ENCODE measurements at places on chromosomes 7 and 10. TPM values are rescaled to one million over a fixed set of nuclear protein-coding genes. Genes with fewer than 3 reads are reported as not detected.

The CCDC136 gene
- total RNA-seq = 10.8 TPM

DNA sequence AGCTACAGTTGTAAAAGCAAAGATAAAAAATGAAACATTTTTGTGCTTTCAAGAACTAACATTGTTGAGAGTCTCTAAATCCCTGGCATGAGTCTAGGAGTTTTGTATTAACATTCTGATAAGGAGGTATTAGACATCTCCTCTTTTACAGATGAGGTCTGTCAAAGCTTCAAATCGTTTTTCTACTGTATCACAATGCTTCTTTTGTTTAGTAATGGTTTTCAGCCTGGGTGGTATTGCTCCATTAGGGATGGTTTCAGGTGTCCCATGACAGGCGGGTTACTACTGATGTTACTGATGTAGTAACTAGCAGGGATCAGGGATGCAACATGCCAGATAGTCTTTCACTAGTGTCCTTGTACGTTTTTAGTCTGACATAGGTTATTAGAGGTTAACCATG, 27.4 kb downstream of the STAM start:
- H3K27ac ChIP-seq = peak overlapping the region; percentile 35
- H3K36me3 ChIP-seq = peaks cover 5% of the 10 kb centered on the region
- H3K27me3 ChIP-seq = no peaks in the 10 kb centered on the region
- DNase-seq = no peak

GRCh38 chr10:71737001-71737833, 17.6 kb upstream of the C10orf105 start:
- no peaks in the 10 kb centered on the region for H3K4me1 ChIP-seq
- peaks cover 12% of the 10 kb centered on the region for H3K27me3 ChIP-seq
- H3K36me3 ChIP-seq = no peaks in the 10 kb centered on the region
- H3K27ac ChIP-seq = no peak overlapping the region

DNA sequence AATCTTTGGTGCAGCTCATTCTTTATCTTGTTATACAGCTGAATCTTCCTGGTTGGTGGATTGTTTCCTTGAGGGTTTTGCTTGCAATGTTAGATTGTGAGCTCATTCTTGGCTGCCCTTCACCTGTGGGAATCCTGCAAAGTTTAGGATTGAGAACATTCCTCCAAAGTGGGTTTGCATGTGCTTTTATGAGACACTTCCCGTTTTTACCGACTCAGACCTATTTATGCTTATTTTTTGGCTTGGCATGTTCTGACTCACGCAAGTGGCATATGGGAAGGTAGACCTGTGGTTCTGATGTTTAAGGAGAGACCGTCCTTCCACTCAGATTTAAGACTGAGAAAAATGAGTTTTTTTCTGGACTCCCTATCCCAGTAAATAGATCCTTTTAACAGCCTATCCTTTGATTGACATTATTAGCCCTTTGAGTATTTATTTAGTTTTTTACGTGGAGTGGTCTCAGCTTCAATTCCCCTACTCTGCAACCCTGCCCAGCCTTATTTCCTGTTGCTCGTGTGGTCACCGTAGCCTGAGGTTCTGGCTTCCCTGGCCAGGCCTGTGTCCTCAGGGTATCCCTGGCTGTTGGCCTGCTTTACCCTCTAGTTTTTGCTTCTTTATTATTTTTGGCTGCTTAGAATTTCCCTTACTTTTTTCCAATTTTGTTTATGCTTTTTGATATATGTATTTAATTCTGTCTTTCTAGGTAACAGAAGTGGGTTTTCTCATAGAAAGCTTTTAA, 13.4 kb upstream of the PRF1 start:
- no peak for DNase-seq
- peaks cover 23% of the 10 kb centered on the region for H3K27me3 ChIP-seq
- peaks cover 12% of the 10 kb centered on the region for H3K4me1 ChIP-seq
- no peak overlapping the region for H3K4me3 ChIP-seq
- H3K27ac ChIP-seq = peak overlapping the region; percentile 42

GRCh38 chr7:17031906-17032551, 150.2 kb upstream of the AGR3 start:
- no peak for DNase-seq
- no peaks in the 10 kb centered on the region for H3K36me3 ChIP-seq
- no peak overlapping the region for H3K27ac ChIP-seq
- H3K4me1 ChIP-seq = peaks cover 5% of the 10 kb centered on the region
- H3K27me3 ChIP-seq = no peaks in the 10 kb centered on the region

Measured in osteocyte (in vitro differentiated cells).